ENCODE measurements at places on chromosomes 5 and 9.

DNA sequence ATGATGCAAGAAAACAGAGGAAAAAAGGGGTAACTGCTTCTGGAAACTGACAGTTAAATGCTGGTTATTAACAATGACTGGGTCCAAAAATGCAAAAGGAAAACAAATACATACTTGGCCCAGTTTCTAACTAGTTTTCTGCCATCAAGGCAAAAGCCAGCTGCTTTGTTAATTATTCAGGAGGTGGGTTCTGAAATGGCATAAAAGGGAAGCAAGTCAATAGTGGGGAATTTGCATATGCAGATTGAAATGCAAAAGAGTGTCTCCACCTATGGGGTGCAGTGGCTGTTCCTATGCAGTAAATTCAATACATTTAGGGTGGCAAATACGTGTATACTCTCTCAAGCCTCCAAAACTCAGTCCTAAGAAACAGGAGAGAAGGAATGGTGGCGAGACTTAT, 33.4 kb downstream of the BARHL1 start:
- DNase-seq = no peak

- no peak for DNase-seq
Observed at GRCh38 chr5:14580398-14581034, 1.1 kb upstream of the OTULINL start.

- DNase-seq = no peak
Observed at GRCh38 chr9:18877984-18878383, 155.0 kb downstream of the SAXO1 start.

DNA sequence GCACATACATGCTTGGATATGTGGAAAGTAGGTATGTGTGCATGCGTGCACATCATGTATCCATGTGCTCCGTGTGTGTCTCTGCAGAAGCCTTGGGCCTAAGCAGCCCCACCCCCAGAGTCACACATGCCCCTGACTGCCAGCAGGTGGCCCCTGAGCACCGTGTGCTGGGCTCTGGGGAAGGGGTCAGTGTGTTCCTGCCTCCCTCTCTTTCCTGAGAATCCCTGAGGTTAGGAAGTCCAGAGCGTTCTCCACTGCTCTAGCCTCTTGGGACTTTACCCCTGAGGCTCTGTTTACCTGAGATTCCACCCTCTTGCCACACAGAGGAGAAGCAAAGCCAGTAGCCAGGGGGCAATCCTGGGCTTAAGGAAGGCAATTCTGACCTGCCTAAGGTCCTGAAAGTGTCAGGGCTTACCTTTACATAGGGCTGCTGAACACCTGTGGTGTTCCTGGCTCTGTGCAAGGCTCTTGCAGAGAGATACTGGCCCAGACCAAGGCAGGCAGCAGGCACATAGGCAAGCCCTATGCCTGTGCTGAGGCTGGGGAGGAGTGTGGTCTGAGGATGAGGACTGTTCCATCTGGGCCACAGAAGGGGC, 207.3 kb downstream of the TMEM38B start:
- DNase-seq = no peak

DNA sequence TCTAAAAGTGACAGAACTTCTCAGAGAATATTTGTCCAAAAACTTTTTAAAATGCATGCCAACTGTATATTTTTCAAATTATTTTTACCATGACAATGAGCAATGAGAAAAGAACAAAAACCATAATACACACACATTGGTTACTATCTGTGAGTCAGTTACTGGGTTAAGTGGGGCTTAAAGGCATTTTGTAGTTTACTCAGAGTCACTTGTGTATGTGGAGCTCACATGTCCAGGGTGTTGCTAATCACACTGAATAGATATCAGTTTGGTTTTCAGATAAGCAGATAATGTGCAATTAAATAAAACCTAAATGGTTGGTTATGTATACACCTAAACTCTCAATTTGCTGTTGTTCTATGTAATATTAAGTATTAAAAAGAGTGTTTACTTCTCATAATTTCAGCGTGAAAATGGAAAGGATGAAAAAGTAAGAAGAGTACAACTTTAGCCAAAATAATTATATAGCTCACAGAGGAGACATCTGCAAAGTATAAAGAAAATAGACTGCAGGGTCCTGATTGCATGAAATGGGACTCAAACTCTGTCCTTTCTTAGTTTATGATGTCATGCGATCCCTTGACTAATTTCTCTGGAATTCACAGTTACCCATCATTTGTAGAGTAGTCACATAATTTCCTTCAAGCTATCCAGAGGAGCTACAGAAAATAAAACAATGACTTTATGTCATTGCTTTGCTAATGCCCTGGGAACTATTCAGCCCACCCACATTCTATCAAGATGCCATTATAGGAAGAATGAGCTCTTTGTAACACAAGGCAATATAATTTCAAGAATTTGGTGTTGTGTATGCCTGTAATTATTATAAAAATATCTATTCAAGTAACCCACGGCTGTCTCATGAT, 388.0 kb upstream of the ZNF608 start:
- DNase-seq = no peak

Measured in stimulated activated CD4-positive, alpha-beta T cell treated with anti-CD3 and anti-CD28 coated beads, Interleukin-1b, Interleukin-23, amount 100 ng/mL, for 4 hours (primary cell).